ENCODE measurements at places on chromosomes 11 and 22.
A peak's percentile ranks its signal among the peaks of the same experiment; 100 is the strongest.

- DNase-seq, result no peak
Measured at GRCh38 chr11:120908461-120909181, 115.3 kb upstream of the TBCEL start.

GRCh38 chr11:81986556-81987161 is 747.0 kb downstream of the FAM181B start:
- DNase-seq, result no peak

GRCh38 chr11:79860336-79860735 is 419.5 kb upstream of the TENM4 start:
- no peak for DNase-seq

DNA sequence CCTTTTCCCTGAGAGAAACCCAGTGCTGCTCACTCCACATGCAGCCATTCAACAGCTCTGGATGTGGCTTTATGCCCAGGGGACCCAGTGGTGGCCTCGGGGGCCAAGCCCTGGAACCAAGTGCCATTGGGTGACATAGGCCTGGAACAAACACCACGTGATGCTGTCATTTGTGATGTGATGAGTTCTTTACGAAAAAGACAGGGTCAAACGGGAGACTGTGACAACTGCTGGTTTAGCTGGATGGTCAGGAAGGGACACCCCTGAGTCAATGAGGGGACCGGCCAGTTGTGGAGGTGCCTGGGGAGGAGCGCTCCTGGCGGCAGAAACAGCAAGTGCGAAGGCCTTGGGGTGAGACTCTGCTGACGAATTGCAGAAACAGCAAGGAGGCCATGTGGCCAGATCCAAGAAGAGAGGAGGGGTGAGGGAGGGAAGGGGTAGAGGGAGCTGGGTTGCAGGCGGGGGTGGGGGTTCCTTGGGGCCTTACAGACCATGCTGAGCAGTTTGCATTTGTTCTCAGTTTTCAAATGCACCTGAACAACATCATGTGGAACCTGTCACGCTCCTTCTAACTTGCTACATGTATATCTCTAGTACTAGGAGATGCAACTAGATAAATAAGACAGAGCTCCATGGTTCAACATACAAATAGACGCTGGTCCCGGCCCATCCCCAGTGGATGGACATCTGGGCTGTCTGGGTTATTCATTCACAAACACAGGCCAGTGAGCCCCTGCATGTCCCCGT is 56.1 kb downstream of the IGLL5 start:
- DNase-seq, result no peak

GRCh38 chr11:12868315-12869073 is 140.6 kb upstream of the RASSF10 start:
- DNase-seq, result no peak

DNA sequence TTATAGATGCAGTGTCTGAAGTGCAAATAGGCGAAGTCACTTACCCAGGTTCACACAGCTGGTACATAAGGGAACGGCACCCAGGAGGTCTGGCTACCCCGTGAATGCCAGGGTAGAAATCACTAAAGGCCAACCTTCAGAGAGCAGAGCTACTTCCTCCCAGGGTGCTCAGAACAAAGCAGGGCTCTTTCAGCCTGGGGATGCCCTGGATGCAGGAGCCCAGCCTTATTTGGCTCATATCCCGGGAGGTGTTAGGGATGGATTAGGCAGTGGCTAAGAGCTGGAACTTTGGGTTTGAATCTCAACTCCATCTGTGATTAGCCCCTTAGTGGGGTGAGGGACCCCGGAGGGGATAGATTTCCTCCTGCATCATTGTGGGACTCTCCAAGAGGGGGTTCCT is 33.1 kb upstream of the ASPHD2 start:
- no peak for DNase-seq

- DNase-seq, result no peak
Measured at GRCh38 chr22:43209523-43209890, 22.6 kb upstream of the TTLL12 start.

DNA sequence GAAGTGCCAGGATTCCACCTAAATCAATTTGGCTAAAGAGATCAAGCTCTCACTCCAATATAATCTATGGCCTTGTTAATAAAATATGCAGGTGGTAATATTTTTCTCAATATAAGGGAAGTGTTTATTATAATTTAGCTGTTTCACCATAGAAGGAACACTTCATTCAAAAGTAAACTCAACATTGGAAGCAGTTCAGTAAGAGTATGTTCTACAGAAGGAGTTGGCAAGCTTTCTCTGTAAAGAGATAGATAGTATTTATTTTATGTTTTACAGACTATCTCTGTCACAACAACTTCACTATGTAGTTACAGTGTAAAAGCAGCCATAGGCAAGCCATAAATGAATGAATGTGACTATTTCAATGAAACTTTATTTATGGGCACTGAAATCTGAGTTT is 313.6 kb upstream of the ANO3 start:
- DNase-seq, result no peak

DNA sequence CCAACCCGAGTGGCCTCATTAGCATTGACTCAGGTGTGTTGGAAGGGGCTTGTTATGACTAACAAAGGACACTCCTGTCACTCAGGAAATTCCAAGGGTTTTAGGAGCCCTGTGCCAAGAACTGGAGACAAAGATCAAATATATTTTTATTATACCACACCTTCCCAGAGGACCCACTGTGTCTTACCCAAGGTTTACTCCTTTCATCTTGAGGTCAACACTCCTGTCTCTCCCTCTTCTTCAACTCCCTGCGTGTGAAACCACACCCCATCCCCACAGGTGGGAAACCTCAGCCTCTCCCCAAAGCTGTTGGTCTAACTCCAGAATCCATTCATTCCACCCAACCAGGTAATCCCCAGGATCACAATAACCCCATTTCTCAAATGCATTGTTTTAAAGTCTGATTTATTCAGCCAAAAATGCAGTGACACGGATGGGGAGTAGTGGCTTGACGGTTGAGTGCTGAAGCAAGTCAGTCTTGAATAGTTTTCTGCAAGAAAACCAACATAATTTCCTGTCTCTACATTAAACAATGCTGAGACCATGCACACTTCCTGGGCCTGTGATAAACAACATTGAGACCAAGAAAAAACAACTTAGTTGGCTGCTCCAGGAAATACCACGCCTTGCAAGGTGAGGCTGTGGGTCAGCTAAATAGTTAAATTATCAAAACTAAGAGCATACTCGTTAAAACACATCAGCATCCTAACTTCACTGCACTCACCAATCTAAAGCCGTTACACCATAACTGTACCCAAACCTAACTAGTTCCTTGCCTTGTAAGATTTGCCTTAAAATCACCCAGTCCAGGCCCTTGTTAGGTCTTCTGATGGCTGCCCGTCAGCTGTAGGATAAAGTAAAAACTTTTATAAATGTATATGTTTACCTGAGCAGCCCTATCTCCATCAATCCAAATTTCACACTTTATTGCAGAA is 38.5 kb upstream of the SPON1 start:
- no peak for DNase-seq

- DNase-seq, result no peak
Measured at GRCh38 chr11:129323896-129324502, 51.6 kb upstream of the BARX2 start.

GRCh38 chr11:15101072-15101709 is 13.5 kb upstream of the INSC start:
- DNase-seq, result no peak

GRCh38 chr11:106551744-106552673 is 466.3 kb downstream of the GUCY1A2 start:
- no peak for DNase-seq

DNA sequence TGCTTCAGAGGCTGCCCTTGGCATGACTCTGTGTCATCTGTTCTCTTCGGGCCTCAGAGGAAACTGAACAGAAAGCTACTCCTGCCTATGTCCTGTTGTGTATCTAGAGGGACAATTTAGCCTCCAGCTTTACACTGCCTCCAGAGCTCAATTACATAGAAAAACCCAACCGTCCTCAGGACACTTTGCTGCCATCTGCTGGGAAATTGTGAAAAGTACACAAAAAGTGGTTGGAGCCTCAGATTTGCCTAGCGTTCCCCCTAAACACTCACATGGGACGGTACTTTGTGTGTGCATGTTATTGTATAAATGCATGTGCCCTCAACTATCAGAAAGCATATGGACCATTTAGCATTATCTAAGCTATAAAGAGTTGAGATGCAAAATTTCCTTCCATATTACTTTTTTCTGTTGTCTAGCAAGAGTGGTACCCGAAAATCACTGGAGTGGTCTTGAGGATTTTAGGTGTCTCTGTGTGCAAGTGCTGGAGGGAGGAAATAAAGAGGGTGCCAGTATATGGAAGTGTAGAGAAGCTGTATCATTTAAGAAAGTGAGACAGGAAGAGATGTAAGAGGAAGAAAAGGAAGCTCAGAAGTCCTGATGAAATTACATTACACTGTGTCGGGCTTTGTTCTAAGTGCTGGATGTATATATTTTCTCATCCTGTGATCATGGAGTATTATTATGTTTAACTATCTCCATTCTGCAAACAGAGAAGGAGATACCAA is 8.7 kb upstream of the MS4A4E start:
- no peak for DNase-seq

- peak; percentile 62 for DNase-seq
Measured at GRCh38 chr22:36331306-36331911, 56.4 kb downstream of the MYH9 start.

DNA sequence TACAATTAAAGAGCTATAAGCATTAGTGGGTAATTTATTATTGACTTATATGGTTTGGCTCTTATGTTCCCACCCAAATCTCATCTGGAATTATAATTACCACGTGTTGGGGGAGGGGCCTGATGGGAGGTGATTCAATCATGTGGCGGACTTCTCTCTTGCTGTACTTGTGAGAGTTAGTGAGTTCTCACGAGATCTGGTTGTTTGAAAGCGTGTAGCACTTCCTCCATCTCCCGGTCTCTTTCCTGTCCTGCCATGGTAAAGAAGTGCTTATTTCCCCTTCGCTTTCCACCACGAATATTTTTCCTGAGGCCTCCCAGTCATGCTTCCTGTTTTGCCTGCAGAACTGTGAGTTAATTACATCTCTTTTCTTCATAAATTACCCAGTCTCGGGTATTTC is 28.1 kb upstream of the CHORDC1 start:
- DNase-seq, result no peak

- peak; percentile 17 for DNase-seq
Measured at GRCh38 chr11:66126808-66127555, 56.9 kb downstream of the PACS1 start.

DNA sequence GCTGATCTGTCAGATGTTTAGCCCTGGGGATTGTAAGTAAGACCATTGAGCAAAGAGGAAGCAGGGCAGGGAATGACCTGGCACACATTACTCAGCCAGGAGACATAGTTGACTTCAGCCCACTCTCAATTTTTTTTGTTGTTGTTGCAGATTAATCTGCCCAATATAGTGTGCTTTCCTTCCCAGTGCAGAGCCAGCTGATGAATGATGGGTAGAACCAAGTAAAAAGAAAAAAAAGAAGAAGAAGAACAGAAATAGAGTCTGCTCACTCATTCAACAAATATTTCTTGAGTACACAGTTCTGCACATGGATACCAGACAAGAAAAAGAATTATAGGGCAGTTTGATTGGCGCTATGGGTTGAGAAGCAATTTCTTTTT is 292.7 kb downstream of the ETS1 start:
- no peak for DNase-seq

DNA sequence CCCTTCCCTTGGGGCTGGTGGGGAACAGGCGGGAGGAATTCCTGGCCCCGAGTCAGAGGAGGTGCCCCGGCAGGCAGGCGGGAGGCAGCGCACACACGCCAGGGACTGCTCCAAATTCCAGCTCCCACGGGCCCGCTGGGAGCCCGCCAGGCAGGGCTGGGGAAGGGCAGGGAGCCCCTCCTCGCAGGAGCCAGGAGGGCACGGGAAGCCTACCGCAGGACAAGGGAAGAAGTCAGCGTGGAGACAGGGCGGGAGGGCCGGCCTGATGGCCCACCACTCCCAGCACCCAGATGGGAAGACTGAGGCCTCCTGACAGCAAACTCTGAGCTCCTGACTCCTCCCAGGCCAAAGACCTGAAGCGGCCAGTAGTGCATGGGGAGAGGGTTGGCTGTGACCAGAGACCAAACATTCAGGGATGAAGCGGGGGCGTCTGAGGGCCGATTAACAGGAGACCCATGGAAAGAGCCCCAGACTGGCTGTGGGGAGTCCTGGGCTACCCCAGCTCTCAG is 22.4 kb downstream of the RPL3 start:
- no peak for DNase-seq

- DNase-seq, result no peak
Measured at GRCh38 chr11:128501632-128502549, 85.5 kb downstream of the ETS1 start.

- DNase-seq, result no peak
Measured at GRCh38 chr11:119195680-119196079, 10.4 kb downstream of the NHERF4 start.

- DNase-seq, result no peak
Measured at GRCh38 chr11:114090976-114091375, 31.5 kb downstream of the ZBTB16 start.

- no peak for DNase-seq
Measured at GRCh38 chr11:78925387-78925786, 350.7 kb upstream of the NARS2 start.

DNA sequence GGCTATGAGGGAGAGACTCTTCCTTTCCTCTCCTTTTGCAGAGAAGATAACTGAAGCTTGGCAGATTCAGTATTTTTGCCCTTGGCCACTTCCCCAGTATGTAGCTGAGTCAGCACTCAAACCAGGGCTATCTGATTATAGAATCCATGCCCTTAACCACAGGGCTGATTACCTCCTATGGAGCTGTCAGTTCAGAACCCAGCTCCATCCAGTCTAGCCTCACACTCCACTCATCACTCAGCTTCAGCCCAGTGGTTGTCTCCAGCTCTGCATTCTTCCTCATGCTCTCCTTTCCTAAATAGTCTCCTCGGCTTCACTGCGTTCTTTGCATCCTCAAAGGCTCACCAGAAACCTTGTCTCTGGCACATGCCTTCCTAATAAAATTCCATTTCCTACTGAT is 151.6 kb upstream of the BLID start:
- DNase-seq, result no peak

- no peak for DNase-seq
Measured at GRCh38 chr22:22595001-22595835, 36.2 kb upstream of the PRAME start.

GRCh38 chr11:71991494-71991893 is 7.2 kb upstream of the IL18BP start:
- DNase-seq, result no peak

- DNase-seq, result no peak
Measured at GRCh38 chr11:2204361-2205213, 33.0 kb upstream of the TH start.

- peak; percentile 65 for DNase-seq
Measured at GRCh38 chr11:46352063-46352841, 5.0 kb downstream of the DGKZ start.

GRCh38 chr11:128219731-128220120 is 367.6 kb downstream of the ETS1 start:
- DNase-seq, result no peak
